ENCODE measurements at places on chromosomes 12 and 14.

GRCh38 chr14:102746634-102747438 is 30.4 kb upstream of the TRAF3 start:
- DNase-seq, result no peak

DNA sequence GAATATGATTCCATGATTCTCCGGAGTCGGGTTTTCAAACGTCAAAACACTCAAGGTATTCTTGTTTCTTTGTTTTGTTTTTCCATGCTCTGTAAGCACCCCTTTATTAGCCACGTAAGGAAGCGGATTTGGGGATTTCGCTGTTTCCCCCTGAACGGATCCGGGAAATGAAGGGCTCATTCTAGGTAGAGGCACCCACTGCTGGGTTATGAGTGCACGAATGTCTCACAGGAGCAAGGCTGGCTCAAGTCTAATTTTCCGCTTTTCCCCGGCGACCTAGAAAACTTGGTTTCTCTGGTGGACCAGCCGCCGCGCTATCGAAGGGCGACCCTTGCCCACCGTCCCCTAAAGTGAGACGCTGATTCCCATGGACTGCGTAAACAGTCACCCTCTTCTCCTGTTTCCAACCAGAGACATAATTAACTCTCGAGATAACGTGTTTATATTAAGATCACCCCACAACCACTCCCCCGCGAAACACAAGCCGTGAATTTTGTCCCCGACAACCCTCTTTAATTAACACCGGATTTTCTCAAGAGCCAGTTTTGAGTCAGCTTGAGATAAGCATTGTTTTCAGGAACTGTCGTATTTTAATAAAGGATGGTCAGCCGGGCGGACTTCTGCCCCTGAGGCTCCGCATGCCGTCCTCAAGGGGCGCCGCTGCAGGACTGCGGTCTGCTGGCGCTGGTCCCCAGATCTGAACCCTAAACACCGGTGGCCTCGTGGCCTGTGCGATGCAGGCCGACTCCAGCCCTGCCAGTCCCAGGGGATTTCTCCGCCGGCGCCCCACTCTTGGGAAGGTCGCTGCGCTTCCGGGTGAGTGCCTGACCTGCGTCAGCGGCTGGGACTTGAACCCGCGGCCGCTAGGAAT is 515 bp upstream of the ABCC9 start:
- DNase-seq, result no peak

DNA sequence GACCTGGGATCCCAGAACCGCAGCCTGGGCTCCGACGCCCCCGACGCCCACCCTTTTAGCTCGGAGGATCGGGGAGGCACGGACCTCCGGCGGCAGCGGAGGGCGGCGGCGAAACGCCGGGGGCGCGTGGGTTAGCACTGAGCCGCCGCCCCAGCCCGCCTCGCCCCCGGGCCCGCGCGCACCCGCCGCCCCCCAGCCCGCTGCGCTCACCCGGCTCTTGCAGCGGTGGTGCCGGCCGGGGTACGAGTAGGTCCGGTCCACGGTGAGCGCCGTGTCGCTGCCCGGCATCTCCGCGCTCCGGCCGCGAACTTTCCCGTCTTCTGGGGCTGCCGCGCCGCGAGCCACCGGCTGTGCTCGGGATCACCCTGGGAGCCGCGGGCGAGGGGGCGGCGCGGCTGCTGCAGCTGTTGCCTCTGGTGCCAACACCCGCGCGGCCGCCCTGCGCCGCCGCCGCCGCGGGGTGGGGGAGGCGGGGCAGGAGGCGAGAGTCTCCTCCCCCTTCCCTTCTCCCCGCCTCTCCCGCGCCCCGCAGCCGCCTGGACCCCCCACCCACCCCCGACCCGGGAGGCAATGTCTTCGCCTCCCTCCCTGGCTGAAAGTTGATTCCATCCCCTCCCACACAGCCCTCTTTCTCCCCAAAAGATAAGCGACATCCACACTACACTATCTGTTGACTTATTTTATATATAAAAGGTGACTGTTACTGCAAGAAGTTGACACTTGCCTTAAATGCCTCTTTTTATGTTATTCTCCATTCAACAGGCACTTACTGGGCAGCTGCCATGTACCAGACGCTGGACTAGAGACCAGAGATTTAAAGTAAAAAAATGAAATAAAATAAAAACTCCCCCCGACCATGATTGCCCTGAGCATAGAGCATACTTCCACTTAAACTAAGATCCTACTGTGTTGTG is at the start of gene TMCC3:
Gene TMCC3 (minus strand): TSS at position 415 of the 914 bp plus-strand sequence. CDS start 127 bp downstream, at position 288.
- DNase-seq, result no peak

DNA sequence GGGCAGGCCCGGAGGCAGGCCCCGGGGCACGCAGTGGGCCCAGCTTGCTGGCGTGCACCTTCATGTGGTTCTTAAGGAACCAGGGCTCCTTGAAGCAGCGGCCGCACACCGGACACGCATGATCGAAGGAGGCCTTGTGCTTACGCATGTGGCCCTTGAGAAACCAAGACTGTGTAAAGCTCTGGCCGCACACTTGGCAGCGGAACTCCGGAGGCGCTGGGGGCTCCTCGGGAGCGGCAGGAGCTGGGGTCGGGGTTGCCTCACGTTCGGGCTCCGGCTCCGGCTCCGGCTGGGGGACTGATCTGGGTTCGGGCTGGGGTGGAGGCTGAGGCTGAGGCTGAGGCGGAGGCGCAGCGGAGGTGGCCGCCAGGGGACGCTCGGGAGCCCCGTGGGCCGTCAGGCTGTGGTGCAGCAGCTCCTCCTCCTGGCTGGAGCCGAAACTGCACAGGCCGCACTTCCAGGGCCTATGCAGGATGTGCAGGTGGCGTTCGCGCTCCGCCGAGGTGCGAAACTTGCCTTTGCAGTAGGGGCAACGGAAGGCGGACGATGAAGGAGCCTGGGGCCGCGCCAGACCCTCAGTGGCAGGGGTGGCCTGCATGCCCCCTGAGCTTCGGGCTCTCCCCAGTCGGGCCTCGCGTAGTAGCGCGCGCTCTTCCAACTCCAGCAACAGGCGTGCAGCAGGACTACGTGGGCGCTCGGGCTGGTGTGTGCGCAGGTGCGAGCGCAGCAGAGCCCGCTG is 6.0 kb downstream of the ZNF219 start:
- DNase-seq, result peak; percentile 87

- DNase-seq, result no peak
Observed at GRCh38 chr14:75510547-75510946, 11.7 kb upstream of the BATF start.

- DNase-seq, result no peak
Observed at GRCh38 chr12:39502726-39503125, 59.8 kb upstream of the KIF21A start.

GRCh38 chr14:53646925-53647324 is 309.7 kb downstream of the BMP4 start:
- no peak for DNase-seq
